CD4-positive, CD25-positive, alpha-beta regulatory T cell (primary cell): ENCODE measurements at places on chromosomes 2 and 18.

GRCh38 chr2:24579053-24579803 lies 88.2 kb downstream of the NCOA1 start:
- no peak for DNase-seq

GRCh38 chr2:33195891-33196290 lies 249.1 kb downstream of the LTBP1 start:
- DNase-seq = no peak

DNA sequence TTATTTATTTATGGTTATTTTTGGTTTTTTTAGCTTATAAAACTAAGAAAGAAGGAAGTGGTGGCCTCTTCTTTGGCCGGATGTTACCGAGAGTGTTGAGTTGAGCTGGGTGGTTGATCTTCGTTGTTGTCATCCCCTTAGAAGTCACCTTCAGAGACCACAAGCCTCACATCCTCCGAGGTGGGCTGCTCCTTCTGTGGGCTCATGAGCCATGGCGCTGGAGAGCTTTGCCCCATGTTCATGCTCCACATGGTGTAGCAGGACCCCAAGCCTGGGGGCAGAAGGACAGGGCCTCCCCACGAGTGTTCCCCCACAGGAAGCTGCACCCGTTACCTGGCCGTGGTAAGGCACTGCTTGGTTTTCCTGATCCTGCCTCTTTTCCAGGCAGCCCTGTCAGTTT lies 23.4 kb downstream of the SNTG2 start:
- DNase-seq = no peak

DNA sequence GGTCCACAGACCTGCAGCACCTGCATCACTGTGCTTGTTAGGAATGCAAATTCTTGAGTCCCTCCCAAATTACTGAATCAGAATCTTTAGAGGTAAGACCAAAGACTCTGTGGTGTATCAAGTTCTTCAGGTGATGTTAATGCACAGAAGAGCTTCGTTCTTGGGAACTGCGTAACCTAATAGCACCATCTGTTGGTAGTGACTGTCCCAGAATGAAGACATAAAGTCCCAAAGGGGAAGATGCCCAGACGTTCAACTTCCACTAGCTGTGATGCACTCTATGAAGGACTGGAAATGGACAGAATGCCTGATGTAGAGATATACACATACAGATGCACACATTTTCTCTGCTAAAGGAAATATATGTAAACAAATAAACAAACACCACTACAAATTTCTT lies 576.0 kb downstream of the LRP1B start:
- no peak for DNase-seq

DNA sequence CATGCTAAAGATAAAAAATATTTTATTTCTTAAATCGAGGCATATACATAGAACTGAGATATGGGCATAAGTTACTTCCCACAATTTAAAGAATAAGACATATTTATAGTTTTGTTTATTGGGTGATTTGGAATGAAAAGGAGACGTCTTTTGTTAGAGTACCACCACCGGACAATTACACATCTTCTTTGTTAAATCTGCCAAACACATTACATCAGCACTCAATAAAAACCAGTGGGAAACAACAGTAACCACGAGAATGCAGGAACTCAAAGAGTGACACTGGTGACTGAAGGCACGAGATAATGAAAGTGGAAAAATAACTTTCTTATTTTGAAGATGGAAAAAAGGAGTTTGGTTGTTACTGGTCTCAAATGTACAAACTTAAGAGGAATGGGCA lies 92.6 kb upstream of the TFCP2L1 start:
- no peak for DNase-seq

DNA sequence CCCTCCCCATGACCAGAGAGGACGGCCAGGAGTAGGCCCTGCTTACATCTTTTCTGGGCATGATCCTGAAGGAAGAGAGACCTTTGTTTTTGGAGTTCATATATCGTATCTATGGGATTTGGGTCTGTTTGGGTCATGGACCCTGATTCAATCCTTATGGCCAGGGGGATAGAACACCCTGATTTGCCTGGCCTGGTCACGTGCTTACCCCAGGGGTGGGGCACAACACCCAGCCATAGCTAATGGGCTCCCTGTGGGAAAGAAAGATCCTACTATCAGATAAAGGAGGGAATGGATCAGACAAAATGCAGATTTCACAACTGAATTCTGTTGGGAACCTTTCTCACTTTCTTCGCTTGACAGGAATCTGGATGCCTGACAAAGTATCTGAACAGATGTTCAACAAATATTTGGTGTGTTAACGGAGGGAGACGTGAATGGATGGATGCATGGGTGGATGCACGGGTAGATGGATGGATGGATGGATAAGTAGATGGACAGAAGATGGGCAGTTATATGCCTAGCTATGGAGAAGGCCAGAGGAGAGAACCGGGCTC lies 155.9 kb downstream of the KLHL29 start:
- DNase-seq = no peak
